MV-4-11 (cell line): ENCODE measurements at places on chromosomes 4 and X.

GRCh38 chr4:107579099-107579498 lies 140.9 kb downstream of the PAPSS1 start:
- no peak for DNase-seq

GRCh38 chr4:111954550-111954949 lies 190.7 kb upstream of the FAM241A start:
- no peak for DNase-seq

- no peak for DNase-seq
These were observed 106.8 kb downstream of the COL25A1 start for GRCh38 chr4:109195646-109196045.

DNA sequence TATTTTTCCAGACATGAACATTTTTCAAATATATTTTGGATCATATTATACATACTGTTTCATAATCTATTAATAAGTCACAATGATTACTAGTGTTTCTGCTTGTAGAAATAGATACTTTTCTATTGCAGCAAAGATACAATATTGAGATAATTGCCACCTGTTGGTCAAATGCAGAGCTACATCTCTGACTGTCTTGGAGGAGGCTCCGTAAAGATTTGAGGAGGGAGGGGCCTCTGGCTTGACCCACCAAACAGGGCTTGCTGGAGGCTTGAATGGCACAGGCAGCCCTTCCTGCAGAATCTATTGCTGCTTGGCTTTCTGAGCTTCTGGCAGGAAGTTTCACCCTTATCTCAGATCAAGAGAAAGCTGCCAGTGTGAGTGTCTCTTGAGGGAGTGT lies 99.3 kb upstream of the ARMCX2 start:
- DNase-seq: peak; percentile 4

- peak; percentile 89 for DNase-seq
These were observed 180.7 kb downstream of the GASK1B start for GRCh38 chr4:157992038-157992705.
